ENCODE measurements at places on chromosomes 6 and 20.

DNA sequence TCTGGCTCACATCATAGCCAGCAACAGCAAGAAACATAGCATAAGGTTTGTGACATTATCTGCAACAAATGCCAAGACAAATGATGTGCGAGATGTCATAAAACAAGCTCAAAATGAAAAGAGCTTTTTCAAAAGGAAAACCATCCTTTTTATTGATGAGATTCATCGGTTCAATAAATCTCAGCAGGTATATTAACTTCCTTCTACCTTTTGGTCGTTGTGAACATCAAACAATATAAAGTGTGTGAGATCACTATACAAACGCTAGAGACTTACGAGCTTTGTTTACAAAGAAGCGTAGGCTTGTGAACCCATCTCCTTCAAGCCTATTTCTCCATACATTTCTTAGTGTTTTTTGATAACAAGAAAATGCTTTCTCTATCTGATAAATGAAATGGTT lies 3.5 kb downstream of the WRNIP1 start:
- DNase-seq, result no peak

GRCh38 chr6:13391537-13391936 lies 63.2 kb upstream of the TBC1D7 start:
- no peak for DNase-seq

- DNase-seq, result no peak
Observed at GRCh38 chr6:132616677-132617076, 7.4 kb downstream of the TAAR2 start.

DNA sequence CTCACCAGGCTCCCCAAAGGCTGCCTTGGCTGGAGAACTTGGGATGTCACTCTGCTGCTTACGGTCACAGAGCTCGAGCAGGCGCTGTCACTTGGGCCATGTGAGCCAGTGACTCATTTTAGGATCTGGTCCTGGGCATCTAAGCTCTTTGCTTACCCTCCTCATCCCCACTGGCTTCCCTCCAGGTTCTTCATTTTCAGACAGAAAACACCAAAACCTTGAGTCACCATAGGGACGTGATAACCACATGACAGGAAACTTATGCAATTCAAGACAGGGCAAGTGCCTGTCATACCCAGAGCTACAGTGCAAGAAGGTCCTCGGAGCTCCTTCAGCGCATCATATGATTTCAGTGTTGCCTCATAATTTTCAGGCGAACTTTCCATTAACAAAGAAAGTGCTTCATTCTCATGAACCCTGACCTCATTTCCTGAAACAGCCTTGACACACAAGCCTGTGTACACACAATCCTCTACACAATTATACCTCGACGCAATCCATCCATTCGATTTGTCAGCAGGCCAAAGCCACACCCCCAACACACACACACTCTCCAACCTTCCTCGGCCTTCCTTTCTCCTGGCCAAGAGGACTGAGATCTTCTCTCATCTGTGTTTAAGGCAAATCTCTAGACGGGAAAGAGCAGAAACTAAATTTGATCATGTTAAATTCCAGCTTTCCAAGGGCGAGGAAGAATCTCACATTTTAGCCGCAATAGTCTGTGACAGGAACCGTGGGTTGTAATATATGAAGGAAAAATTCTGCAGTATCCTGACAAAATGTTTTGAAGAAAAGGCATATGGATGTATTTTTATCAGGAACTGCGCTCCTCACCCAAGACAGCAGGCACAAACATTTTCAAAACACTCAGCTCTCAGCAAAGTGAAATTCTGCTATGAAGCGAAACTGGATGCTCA lies 25.3 kb downstream of the TBC1D7 start:
- peak; percentile 56 for DNase-seq

DNA sequence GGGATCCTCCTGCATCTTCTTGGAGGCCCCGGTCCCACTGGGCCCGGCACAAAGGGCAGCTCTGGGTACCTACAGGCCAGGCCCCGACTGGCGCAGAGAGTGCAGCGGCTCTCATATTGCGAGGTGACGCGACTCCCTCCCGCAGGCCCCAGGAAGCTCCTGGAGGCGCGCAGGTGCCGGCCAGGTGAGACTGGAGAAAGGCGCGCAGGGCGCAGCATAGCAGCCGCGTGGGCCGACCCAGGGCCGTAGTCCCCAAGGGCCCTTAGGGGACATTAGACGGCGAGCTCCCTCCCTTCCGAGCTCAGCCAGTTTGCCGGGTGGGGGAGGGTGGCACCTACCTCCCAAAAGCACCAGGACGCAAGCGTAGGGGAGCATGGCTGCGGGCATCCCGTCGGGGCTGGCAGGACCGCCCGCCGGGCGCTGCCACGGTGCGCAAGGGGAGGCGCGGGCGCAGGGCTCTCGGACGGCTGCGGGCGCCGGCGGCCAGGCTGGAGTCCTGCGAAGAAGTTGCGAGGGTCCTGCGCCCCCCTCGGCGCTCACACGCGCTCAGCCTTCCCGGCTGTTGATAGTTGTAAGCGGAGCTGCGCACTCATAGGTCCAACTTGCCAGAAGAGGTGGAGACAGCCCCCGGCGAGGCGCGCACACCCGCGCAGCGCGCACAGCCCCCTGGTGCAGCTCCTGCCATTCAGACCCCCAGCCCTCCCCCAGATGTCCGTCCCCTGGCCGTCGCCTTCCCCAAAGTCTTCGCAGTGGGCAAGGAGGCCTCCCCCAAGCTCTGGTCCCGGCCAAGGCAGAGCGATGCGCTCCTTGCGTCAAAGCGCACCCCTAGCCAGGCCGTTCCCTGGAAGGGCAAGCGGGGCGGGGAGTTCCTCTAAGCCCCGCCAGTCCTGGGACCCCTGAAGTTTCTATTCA lies 622 bp downstream of the APCDD1L start:
- no peak for DNase-seq

DNA sequence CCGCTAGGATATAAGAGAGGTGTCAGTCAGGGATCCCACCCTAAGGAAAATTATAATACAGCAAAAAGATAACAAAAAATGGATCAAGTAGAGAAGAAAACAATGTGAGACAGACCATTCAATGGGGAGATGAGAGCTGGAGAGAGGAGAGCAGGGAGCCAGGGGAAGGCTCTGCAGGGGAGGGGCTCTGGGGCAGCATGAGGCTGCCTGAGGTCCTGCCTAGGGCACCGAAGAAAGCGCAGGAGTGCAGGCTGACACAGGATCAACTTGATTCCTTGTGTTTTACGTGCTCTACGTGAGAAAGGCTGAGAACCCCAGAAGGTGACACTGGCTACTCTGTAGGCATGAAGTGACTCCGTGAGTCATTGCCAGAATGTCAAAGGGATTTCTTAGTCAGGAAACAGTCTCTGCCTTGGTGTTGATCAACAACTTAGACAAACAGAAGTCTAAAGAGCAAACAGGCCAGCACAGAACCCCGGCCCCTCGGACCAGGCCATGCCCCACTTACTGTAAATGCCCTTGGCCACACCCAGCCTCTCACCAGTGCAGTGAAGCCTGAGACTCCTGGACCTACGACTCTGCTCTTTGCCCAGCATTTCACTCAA lies 290.1 kb upstream of the PRDM1 start:
- peak; percentile 54 for DNase-seq

GRCh38 chr20:61420781-61421180 lies 168.7 kb downstream of the CDH4 start:
- no peak for DNase-seq

DNA sequence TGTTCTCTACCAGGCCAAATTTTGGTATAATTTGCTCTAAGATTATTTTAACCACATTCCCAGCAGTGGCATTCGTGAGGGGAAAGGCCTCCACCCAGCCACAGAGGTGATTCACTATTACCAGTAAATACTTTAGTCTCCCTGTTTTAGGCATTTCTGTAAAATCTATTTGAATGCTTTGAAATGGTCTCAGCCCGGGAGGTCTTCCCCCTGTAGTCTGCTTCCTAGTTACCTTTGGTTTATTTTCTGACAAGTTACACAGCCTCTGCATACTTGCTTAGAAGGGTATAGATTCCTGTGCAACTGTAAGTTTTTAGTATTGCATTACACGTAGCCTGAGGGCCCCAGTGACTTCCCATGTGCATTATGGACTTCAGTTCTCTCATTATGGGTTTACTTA lies 248.7 kb downstream of the C6orf118 start:
- DNase-seq, result no peak

GRCh38 chr6:155235087-155235486 lies 28.7 kb upstream of the CLDN20 start:
- DNase-seq, result no peak

DNA sequence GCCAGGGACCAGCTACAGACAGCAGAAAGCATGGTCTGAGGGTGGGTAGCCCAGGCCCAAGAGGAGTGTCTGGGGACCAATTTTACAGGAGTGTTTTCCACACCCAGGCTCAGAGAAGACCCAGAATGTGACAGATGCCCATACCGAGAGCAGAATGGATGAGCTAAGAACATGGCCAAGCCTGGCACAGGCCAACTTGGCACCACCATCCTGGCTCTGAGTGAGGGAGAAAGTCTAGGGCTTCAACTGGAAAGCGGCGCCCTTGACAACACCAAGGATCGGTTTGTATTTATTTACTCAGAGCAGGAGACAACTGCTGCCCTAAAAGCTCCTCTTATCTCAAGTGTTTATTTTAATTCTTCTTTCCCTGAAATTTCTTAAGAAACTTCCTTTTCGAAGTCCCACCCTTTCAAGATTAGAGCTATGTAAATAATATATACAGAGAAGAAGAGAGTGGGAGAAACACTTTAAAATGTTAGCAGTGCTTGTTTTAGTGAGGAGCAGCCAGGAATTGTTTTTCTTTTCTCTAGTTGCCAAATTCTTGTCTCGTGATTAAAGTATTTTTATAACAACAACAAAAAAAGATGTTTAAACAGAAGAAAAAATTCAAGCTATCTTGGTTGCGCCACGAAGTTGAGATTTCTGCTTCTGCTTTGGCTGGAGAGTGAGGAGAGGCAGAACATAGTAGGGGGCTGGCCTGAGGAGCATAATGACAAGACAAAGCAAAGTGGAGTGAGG lies 16.2 kb downstream of the TNXB start:
- DNase-seq, result no peak

GRCh38 chr6:54463354-54464024 lies 155.2 kb downstream of the TINAG start:
- DNase-seq, result no peak

DNA sequence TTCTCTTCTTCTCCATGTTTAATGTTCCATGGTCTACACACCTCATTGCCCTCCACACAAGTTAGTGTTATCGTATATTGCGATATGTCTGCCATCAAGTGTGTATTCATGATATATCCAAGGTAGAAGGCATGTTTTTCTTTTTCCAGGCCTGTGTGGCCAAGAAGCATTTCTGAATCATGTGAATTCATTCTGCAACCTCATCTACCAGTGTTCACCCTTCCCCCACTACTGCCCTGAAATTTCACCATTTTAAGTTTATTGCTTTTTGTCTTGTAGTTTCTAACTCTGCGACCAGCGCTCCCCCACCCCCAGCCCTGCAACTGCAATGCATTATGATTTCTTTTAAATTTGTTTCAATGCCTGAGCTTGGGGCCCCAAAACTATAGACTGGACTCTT lies 618.0 kb upstream of the FLRT3 start:
- DNase-seq, result no peak

- no peak for DNase-seq
Observed at GRCh38 chr6:116280161-116280932, 617 bp upstream of the TSPYL1 start.

DNA sequence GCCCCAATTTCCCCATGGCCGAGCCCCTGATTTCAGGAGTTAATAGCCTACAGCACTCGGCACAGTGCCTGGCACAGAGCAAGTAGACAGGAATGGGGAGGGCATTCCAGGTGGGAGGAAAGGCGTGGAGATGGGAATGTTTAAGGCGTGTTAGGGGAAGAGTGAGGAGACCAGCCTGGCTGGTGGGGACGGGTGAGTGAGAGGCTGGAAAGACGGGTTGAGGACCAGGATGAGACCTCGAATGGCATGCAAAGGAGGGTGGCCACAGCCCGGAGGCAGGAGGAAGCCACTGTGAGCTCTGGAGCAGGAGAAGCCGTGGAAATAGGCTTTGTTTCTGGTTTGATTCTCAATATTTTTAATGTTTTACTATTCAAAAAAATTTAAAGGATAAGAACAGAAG lies 49.5 kb downstream of the CEBPB start:
- DNase-seq, result no peak

- DNase-seq, result peak; percentile 24
Observed at GRCh38 chr20:51542571-51543421, at the start of gene NFATC2. Gene NFATC2 (minus strand): TSS chr20:51542719. CDS start chr20:51542499, 220 bp downstream.

DNA sequence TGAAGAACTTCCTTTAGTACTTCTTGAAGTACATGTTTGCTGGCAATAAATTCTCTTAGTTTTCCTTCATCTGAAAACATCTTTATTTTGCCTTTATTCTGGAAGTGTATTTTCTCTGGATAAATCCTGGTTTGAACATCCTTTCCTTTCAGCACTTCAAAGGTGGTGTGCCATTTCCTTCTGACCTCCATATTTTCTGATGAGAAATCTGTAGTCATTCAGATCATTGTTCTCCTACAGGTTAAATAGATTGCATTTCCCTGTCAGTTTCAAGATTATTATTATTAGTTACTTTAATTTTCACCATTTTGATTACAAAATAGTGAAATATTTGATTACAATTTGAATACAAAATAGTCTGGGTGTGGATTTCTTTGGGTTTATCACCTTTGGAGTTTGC lies 134.5 kb downstream of the CDH26 start:
- DNase-seq, result no peak
